ENCODE measurements at places on chromosomes 16 and 17. TPM values are rescaled to one million over a fixed set of nuclear protein-coding genes. Genes with fewer than 3 reads are reported as not detected.
A peak's percentile ranks its signal among the peaks of the same experiment; 100 is the strongest.

The ATAD5 gene
- 10.4 TPM for total RNA-seq

The ASPHD1 gene
- 1.5 TPM for total RNA-seq

The CTDNEP1 gene
- 15.3 TPM for total RNA-seq

The KRTAP2-2 gene
- not detected for total RNA-seq

The EPX gene
- not detected for total RNA-seq

DNA sequence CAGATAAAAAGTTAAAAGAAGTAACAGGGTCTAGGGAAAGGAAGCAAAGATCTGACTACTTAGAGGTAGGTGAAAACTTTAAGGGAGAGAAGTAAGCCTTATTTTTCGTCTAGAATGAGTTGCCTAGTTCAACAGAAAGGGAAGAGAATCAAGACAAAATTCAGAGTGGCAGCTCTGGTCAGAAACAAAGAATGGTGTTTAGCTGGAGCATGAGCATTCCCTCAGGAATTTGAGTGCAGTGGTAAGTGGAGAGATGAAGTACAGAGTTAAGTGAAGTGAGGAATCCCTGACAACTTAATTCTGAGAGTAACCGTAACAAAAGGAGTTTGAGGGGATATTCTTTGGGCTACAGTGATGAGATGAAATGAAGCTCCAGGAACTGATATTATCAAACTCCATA lies 11.5 kb downstream of the SMG6 start:
- no peak for DNase-seq

DNA sequence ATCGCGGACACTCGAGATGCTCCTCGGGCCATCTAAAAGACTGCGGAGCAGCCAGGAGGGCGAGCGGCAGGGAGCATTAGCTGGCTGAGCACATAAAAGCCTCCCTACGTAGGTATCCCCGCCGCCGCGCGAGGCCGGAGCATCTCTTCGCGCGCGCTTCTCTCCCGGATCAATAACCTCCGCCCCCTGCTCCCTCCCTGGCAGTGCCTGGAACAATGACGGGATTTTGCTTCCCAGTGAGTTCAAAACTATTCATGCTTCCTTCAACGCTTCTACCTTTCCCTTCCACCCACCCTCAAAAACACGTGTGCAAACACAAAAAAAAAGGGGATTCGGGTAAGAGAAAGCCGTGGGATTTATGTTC lies 984 bp downstream of the CENPV start:
- peak; percentile 27 for DNase-seq

GRCh38 chr17:40772101-40772500 lies at the start of gene KRT26:
Gene KRT26 (minus strand): TSS chr17:40772201. CDS start chr17:40772113, 88 bp downstream.
- DNase-seq: no peak

- no peak for DNase-seq
Measured at GRCh38 chr16:85832570-85833218, 33.2 kb downstream of the COX4I1 start.

- DNase-seq: no peak
Measured at GRCh38 chr17:41518031-41518430, 659 bp downstream of the KRT15 start.

DNA sequence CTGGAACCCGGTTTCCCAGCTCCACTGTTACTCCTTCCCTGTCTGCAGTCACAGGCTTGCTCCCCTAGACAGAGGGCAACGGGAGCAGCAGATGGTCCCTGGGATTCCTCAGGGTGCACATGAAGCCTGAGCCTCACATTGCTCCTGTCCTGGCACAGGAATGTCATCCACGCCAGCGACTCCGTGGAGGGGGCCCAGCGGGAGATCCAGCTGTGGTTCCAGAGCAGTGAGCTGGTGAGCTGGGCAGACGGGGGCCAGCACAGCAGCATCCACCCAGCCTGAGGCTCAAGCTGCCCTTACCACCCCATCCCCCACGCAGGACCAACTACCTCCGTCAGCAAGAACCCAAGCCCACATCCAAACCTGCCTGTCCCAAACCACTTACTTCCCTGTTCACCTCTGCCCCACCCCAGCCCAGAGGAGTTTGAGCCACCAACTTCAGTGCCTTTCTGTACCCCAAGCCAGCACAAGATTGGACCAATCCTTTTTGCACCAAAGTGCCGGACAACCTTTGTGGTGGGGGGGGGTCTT lies 1.6 kb upstream of the DECR2 start:
- no peak for DNase-seq

GRCh38 chr17:15092762-15093161 lies 172.4 kb downstream of the PMP22 start:
- DNase-seq: peak; percentile 11

DNA sequence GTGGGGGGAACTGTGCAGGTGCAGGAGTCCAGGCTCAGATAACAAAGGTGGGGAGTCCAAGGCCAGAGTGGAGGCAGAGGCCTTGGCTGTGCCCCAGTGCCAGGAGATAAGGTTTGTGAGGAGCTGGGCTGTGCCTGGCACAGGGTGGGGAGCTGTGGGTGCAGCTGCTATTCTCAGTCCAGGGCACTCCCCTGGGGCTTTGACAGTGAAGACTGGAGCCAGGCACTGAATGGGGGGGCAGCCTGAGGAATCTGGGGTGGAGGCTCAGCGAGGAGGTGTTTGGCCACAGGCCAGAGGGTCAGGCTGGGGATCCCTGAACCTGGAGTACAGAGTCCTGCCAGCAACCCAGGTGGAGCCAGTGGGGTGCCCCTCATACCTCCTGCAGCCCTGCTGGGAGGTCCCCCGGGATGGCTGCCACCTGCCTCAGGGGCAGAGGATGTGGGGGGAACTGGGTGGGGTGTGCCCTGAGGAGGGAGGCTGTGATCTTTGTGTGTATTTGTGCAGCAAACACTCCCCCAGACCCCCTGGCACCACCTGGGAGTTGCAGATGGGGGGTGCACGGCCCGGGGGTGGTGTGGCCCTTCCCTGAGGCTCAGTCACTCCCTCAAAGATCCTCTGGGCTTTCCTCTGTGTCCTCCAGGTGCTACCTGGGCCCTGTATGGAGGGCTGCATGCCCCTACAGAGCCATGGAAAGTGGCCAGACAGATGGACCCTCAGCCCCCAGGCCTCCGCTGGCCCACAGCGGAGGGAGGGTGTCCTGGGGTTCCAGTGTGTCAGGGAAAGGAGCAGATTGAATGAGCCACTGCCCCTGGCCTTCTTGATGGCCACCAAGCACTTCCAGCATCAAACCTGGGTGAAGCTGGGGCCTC lies 44.5 kb upstream of the SMPD3 start:
- DNase-seq: no peak

- no peak for DNase-seq
Measured at GRCh38 chr16:3716831-3717234, 491 bp downstream of the TRAP1 start.

- no peak for DNase-seq
Measured at GRCh38 chr17:202501-202951, 21.1 kb upstream of the DOC2B start.

DNA sequence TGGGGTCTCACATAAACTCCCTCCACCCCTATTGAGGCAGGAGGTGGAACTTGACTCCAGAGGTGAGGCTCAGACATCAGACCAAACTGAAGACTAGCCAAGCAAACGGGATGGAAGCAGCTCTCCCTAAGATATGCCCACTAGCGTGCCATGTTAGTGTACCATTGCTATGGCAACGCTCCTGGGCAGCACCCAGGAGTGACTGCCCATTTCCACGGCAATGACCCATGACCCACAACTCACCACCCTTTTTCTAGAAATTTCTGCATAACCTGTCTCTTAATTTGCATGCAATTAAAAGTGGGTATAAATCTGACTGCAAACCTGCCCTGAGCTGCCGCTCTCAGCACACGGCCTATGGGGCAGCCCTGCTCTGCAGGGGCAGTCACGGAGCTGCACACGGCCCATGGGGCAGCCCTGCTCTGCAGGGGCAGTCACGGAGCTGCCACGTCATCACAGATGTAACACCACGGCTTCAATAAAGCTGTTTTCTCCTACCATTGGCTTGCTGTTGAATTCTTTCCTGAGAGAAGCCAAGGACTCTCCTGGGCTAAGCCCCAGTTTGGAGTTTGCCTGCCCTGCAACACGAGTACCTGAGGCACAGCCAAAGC lies 164.3 kb downstream of the RBFOX3 start:
- DNase-seq: no peak

DNA sequence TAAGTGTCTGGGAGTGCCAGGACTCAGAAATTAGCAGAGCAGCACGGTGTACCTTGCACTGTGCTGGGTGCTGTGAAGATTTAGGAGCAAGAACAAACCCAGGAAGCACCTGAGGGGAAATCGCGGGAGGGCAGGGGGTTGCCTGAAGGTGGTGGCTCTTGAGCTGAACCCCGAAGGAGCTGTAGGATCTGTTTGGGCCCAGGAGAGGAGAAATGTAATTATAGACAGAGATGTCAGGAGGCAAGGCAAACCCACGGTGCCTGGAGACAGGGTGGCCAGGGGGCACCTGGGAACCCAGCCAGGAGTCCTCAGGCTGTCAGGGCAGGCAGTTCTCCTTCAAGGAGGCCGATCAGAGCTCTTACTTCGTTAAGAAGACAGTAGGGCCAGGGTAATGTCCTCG lies 109.1 kb downstream of the C16orf78 start:
- no peak for DNase-seq

DNA sequence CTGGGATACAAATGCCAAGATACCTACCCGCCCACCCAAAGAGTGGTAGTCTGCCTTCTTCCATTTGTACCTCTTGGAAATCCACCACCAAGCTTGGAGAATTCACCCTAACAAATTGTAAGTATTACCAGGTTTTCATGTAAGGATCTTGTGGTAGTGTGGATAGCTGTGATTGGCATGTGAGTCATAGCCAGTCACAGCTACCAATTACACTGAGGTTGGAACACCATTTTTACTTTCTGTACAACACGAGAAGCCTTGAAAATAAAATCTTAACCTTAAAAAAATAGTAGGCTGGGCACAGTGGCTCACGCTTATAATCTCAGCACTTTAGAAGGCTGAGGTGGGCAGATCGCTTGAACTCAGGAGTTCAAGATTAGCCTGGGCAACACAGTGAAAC lies 18.5 kb upstream of the SLC35G3 start:
- no peak for DNase-seq

Data from fibroblast of the aortic adventitia (primary cell).